ENCODE measurements at places on chromosomes 3 and 15. TPM values are rescaled to one million over a fixed set of nuclear protein-coding genes. Genes with fewer than 3 reads are reported as not detected.

The EXD1 gene
- polyA plus RNA-seq, result not detected

The FNDC3B gene
- polyA plus RNA-seq, result 28.6 TPM

The PLSCR2 gene
- polyA plus RNA-seq, result not detected

The ALS2CL gene
- 3.2 TPM for polyA plus RNA-seq

The ATP8B4 gene
- polyA plus RNA-seq, result 0.23 TPM

The SLC2A2 gene
- polyA plus RNA-seq, result not detected

The EPHA3 gene
- 0.12 TPM for polyA plus RNA-seq

The LRTM1 gene
- polyA plus RNA-seq, result not detected

The TGM4 gene
- polyA plus RNA-seq, result not detected

The KLHL40 gene
- not detected for polyA plus RNA-seq

The SLC28A2 gene
- polyA plus RNA-seq, result not detected

The SEMA6D gene
- polyA plus RNA-seq, result 1.1 TPM

The DZIP1L gene
- polyA plus RNA-seq, result 12.7 TPM

The DAPK2 gene
- 10.5 TPM for polyA plus RNA-seq

The BFSP2 gene
- not detected for polyA plus RNA-seq

The TRH gene
- polyA plus RNA-seq, result not detected

The UBR1 gene
- 18.2 TPM for polyA plus RNA-seq

The CFAP161 gene
- not detected for polyA plus RNA-seq

The SRGAP3 gene
- 0.75 TPM for polyA plus RNA-seq

The TTLL13 gene
- polyA plus RNA-seq, result 0.04 TPM

The SYNPR gene
- polyA plus RNA-seq, result not detected

The TRAT1 gene
- polyA plus RNA-seq, result not detected

The GOLGA6D gene
- not detected for polyA plus RNA-seq

The FSTL1 gene
- 3,514 TPM for polyA plus RNA-seq

The MCF2L2 gene
- polyA plus RNA-seq, result 0.05 TPM

The TTC23 gene
- 3.6 TPM for polyA plus RNA-seq

The CCR8 gene
- polyA plus RNA-seq, result not detected

The TLR9 gene
- 0.07 TPM for polyA plus RNA-seq

The CCDC39 gene
- polyA plus RNA-seq, result not detected

The GABRR3 gene
- polyA plus RNA-seq, result not detected

The CCR1 gene
- not detected for polyA plus RNA-seq

The GOLGA8J gene
- not detected for polyA plus RNA-seq

The PPM1L gene
- polyA plus RNA-seq, result 0.72 TPM

The ALDH1L1 gene
- 0.16 TPM for polyA plus RNA-seq

The NSUN3 gene
- 8.7 TPM for polyA plus RNA-seq

The C3orf22 gene
- not detected for polyA plus RNA-seq

The UROC1 gene
- polyA plus RNA-seq, result not detected

The ADGRG7 gene
- not detected for polyA plus RNA-seq

Measured in BJ (cell line).